ENCODE measurements at places on chromosomes 16 and 17.

GRCh38 chr17:69733171-69734012, 318.9 kb downstream of the MAP2K6 start:
- peak; percentile 46 for DNase-seq

DNA sequence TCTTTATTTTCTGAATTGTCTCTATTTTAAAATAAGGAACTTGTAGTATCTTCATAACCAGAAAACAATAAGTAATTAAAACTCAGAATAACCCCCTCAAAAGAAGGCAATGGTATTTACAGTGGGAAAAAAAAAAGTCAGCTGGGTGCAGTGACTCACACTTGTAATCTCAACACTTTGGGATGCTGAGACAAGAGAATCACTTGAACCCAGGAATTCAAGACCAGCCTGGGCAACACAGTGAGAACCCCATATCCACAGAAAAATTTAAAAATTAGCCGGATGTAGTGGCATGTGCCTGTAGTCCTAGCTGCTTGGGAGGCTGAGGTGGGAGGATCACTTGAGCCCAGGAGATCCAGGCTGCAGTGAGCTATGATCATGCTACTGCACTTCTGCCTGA, 33.5 kb downstream of the ADAM11 start:
- DNase-seq = peak; percentile 33

DNA sequence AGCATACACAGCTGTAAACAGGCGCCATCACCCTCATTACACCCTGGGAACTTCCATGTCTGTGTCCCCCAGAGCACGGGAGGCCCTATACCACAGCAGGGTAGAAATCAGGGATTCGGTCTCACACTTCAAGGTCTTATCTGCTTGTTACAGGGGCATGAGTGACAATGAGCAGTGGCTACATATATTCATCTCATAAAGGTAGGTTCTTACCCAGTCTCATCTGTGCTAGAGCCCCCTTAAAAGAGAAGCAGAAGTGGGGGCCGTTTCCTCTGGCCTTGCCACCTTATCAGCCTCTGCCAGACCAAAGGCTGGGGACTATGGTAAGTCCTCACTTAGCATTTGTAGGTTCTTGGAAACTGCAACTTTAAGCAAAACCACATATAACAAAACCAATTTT, 46.5 kb downstream of the IRX5 start:
- no peak for DNase-seq

- no peak for DNase-seq
These were observed 56.5 kb downstream of the KSR1 start for GRCh38 chr17:27512511-27513346.

DNA sequence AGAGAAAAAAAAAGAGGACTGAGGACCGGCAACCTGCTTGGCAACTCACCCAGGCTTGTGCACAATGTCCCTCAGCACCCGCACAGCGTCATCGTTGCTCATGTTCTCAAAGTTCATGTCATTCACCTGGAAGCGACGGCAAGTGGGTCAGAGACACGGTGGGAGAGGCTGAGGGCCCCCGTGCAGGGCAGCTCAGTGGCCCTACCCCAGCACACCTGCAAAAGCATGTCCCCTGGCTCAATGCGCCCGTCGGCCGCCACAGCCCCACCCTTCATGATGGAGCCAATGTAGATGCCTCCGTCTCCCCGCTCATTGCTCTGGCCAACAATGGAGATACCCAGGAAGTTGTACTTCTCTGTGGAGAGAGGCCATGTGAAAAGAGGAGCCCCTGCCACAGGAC, 5.4 kb downstream of the DVL2 start:
- DNase-seq = no peak

- DNase-seq = peak; percentile 48
These were observed 196.2 kb upstream of the NLRP1 start for GRCh38 chr17:5780476-5780875.

DNA sequence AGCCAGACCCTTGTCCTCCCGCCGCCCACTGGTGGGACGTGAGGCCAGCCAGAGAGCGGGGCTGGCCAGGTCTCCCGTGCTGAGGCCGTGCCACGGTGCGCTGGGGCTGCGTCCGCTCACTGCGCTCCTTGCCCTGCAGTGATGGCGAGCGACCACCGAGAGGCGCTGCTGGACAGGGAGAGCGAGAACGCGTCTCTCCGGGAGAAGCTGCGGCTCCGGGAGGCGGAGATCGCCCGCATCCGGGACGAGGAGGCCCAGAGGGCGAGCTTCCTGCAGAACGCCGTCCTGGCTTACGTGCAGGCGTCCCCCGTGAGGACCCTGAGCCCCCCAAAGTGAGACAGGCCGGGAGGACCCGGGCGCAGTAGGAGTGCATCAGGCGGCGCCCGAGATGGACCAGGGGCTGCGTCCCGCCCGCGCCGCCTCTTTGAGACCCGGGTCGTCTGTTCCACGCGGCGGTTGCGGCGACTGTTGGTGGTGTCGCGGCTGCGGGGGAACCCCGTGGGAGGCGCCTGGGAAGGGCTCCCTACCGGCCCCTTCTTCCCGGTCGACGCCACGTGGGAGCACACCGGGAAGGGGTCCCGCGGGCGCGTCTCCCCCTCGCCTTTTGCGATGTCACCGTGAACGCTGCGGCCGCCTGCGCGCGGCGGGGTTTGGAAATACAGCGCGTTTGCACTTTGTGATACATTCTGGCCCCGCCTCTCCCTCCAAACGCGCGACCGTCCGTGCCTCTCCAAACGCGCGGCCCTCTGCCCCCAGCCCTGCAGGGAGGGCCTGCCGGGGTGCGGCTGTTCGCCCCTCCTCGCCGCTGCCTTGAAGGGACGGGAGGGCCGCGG, 792 bp upstream of the RAC3 start:
- DNase-seq = peak; percentile 89

DNA sequence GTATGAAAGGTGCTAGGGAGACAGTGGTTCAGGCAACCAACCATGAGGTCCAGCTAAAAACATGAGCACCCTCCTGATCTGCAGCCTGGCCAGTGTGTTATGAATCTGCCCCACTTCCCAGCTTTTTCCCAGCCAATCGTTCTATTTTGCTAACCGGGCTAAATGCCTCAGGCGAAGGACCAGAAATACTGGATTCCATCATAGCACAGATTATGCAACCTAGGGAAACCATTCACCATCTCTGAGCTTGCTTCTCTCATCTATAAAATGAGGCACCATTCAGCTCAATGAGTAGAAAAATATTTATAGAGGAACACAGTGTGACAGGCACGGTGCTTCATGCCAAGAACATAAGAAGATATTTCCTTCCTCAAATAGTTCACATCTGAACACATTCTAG, 45.2 kb upstream of the NUDT7 start:
- no peak for DNase-seq

GRCh38 chr17:69856946-69857345, 218.1 kb upstream of the KCNJ16 start:
- no peak for DNase-seq

GRCh38 chr17:78369791-78370381, 8.6 kb upstream of the PGS1 start:
- DNase-seq = no peak

GRCh38 chr16:12729448-12729847, 74.2 kb downstream of the CPPED1 start:
- peak; percentile 50 for DNase-seq

- peak; percentile 34 for DNase-seq
These were observed 908 bp downstream of the TMEM98 start for GRCh38 chr17:32928586-32929535.

DNA sequence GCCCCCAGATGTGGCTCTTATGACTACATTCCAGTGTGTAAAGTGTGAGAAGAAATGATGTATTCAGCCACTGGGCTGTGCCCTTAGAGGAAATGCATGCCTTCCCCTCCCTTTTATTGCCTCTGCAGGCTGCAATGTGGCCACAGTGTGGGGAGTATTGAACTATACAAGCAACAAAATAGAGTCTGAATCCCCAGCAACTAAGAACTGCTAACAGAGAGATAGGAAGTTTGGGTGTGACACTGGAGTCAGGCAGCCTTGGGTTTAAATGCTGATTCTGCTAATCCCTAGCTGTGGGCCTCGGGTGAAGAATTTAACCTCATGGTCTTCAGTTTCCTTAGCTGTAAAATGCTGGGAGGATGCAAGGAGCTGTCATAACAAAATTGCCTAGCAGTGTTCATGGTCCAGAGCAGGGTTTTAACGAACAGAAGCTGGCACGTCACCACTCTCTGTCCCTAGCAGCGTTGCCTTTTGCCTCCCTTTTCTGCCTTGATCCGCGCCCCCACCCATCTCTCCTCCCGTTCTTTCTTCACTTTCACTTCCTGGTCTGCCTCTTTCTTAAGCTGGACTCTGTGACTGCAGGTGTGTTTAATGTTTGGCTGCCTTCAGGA, 50.3 kb downstream of the KPNA2 start:
- no peak for DNase-seq

DNA sequence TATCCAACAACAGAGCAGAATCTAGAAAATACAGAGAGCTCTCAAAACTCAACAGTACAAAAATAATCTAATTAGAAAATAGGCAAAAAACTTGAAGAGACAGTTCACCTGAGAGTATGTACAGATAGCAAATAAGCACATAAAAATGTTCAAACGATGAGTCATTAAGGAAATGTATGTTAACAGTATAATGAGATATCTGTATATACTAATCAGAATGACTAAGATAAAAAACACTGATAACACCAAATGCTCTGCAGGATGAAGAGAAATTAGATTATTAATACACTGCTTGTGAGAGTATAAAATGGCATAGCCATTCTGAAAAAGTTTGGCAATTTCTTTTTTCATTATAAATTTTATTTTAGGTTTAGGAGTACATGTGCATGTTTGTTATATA, 1307.6 kb upstream of the GOT2 start:
- DNase-seq = no peak

DNA sequence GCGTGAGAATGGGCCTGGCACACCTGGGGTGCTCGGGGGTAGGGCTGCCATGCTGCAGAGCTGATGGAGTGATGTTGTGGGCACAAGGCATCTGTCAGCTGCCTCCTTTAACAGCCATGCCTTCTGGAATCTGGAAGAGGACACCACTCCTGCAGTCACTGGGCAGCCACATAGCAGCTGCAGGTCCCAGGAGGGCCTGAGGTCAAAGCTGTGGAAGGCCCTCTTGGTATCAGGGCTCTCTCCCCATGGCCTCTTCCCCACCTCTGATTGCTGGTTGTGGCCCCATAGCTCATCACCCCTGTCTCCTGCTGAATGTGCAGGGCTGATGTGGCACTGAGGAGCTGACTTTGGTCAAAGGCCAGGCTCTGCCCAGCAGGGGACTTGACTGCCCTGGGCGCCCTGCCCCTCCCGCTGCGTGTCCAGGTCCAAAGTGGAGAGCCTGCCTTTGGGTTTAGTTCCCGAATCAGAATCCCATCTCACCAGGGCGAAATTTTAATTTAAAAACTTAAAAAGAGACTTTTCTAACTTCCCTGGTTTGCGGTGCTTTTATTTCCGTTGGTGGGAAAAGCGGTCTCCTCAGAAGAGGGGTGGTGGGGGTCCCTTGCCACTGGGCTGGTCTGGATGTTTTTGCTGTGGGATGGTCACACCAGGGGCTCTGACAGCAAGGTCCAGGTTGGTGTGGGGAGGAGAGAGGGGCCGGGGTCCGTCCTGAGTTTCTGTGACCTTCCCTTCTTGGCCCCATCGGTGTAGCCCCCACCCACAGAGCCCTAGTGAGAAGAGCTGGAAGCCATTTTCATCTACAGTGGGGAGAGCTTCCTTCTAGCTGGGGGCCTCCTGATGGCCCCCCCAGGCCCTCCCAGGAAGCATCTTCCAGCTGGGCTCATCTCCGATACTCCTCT, 5.9 kb downstream of the UBALD2 start:
- DNase-seq = no peak

DNA sequence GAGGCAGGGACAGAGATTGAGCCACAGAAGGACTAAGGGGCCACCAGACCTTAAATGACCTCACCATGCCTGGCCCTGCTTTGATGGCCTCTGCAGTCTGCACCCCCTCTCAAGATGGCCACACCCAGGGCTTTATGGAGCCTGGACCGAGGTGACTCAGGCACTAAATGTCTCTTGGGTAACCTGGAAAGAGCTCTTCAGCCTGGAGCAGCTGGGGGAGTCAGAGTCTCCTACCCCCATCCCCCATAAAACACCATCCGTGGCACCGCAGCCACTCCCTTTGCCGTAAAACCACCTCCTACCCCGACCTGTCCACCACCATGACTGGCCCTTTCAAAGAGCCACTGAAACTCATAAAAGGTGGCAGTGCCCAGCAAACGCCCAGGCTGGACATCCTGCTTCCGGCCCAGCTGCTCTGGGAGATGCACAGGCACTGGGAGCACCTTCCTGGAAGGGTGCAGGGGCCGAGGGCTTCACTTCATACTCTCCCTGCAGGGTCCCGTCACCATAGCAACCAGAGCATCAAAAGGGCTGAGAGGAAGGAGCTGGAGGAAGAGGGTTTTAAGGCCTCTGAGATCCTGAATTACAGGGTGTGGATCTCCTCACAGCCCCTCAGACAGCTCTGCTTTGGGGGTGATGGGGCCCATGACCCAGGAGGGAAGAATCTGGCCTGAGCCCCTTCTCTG, 22.3 kb downstream of the FOXN1 start:
- no peak for DNase-seq

- no peak for DNase-seq
These were observed 63.5 kb upstream of the PLCG2 start for GRCh38 chr16:81715358-81716196.

- DNase-seq = no peak
These were observed 158 bp downstream of the ALYREF start for GRCh38 chr17:81891303-81891552.

- no peak for DNase-seq
These were observed 83.4 kb downstream of the ASIC2 start for GRCh38 chr17:33209671-33210070.

- no peak for DNase-seq
These were observed 353.9 kb downstream of the CPPED1 start for GRCh38 chr16:12449795-12450194.
